ENCODE measurements at places on chromosomes 7 and 10. TPM values are rescaled to one million over a fixed set of nuclear protein-coding genes. Genes with fewer than 3 reads are reported as not detected.

Gene TRPV6
- not detected for total RNA-seq

Gene PCLO
- total RNA-seq = 0.88 TPM

Gene ATG9B
- 0.42 TPM for total RNA-seq

Gene VPS37D
- total RNA-seq = 6.6 TPM

Gene LGI1
- not detected for total RNA-seq
